ENCODE measurements at places on chromosomes 6 and 20.
A peak's percentile ranks its signal among the peaks of the same experiment; 100 is the strongest.

GRCh38 chr20:8787090-8787489 lies 281.8 kb upstream of the PLCB4 start:
- DNase-seq: no peak

- DNase-seq: no peak
Observed at GRCh38 chr6:111598181-111598580, 7.5 kb downstream of the TRAF3IP2 start.

DNA sequence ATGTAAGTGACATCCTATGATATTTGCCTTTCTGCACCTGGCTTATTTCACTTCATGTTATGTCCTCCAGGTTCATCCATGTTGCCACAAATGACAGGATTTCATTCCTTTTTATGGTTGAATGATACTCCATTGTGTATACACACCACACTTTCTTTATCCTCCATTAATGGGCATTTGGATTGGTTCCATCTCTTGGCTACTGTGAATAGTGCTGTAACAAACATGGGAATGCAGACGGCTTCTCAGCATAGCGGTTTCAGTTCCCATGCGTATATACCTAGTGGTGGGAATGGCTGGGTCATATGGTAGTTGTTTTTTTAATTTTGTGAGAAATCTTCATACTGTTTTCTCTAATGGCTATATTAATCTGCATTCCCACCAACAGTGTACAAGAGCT lies 14.8 kb downstream of the MTHFD1L start:
- DNase-seq: no peak

GRCh38 chr6:105626295-105627158 lies 223.6 kb upstream of the PREP start:
- DNase-seq: no peak

DNA sequence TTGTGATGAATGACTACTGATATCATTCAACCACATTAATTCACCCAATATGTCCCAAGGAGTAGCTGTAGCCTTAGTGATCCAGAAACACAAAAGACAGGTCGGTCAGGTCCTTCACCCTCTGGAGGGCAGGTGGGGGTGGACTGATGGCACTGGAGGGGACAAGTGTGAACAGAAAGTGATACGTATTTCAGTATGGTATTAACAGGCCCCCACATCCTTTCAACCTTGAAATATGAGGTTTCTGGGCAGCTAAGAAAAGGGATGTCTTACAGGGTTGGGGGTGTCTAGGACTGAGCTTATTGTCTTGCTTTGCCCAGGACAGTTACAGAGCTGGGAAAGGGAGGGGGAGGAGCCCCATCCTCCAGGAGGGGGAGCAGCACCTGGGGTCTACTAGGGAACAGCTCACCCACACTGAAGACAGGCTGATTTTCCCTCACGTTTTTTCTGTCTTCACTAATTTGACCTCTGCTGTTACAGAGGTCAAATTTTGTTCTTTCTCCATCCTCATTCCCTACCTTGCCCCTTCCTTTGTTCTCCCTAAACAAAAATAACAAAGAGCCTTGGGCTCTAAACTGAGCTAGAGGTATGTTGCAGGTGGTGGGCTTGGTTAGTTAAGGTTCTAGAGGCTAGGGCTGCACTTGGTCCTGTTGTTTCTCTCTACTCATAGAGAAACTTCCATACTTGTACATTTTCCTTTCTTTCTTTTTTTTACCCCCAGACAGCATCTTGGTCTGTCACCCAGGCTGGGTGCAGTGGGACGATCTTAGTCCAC lies 38.0 kb upstream of the EEF1A1 start:
- no peak for DNase-seq

GRCh38 chr6:56382416-56382940 lies 135.1 kb upstream of the COL21A1 start:
- no peak for DNase-seq

GRCh38 chr20:32995802-32996201 lies 8.4 kb downstream of the SUN5 start:
- no peak for DNase-seq

DNA sequence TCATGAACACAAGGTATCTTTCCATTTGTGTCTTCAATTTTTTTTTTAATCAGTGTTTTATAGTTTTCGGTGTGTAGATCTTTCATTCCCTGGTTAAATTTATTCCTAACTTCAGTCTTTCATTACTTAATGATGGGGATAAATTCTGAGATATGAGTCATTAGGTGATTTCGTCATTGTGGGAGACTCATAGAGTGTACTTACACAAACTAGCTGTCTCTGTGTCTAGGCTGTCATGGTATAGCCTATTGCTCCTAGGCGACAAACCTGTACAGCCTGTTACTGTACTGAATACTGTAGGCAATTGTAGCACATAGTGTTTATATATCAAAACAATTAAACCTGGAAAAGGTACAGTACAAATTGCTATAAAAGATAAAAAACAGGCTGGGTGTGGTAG lies 42.1 kb downstream of the SMAP1 start:
- DNase-seq: no peak

GRCh38 chr20:35773154-35773751 lies 1.4 kb downstream of the PHF20 start:
- no peak for DNase-seq

- DNase-seq: peak; percentile 82
Observed at GRCh38 chr20:49216991-49217578, 2.1 kb upstream of the DDX27 start.

All from left renal cortex interstitium (tissue), 4 donors.